Right ventricle myocardium inferior (tissue), 1 donor: ENCODE measurements at places on chromosomes 3 and 15.

- no peak for DNase-seq
Observed at GRCh38 chr3:194548346-194549321, 61.8 kb upstream of the ATP13A3 start.

DNA sequence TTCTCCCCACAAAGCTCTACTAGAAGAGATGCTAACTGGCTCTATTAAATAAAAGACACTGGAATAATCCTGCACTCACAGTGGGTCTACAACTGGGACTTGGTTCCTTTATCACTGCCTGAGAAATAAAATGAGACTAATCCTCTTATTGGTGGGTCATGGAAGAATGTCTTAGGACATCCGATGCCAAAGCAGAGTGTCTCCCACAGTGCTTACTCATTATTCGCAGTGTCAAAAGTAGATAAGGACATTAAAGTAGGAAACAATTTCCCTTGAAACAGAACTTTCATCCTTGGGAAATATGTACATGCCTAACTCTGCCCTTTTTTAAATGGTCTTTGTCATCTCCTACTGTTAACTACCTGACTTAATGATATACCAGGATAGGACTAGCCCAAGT is 71.5 kb downstream of the GSK3B start:
- no peak for DNase-seq

DNA sequence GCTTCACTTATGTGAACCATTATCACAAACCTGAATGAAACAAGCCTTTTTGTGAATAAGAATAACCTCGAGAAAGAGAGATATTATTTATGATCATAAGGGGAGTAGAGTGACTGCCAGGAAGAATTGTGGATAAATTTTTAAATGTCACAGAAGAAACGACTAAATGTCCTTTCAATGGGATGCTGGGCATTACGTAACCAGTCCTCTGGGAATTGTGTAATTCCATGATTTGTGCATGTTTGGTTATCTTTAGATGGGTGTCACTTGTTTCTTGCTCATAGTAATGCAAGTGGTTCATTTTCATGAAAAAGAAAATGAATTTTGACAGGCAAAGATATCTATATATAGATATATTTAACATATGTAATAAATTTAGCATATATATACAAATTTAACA is 379.5 kb upstream of the AGTR1 start:
- DNase-seq, result no peak

- DNase-seq, result no peak
Observed at GRCh38 chr3:132543011-132543739, 53.9 kb upstream of the ACKR4 start.

DNA sequence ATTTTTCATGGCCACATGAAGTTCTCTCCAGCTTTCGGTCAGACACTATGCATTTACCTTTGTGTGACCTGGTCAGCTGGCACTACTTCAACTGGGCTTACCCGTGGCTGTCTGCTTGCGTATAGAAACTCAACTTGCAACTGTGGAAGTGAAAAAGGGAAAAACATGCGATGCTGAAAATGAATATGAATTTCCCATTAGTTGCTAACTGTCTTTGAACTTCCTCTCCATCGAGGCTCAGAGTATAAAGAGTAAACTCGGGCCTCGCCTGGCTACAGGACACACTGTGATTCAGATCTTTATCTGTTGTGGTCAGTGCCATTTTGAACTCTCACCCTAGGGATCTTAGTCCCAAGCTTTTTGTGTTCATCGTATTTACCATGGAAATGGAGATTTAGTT is 26.8 kb downstream of the NFKBIZ start:
- DNase-seq, result no peak

DNA sequence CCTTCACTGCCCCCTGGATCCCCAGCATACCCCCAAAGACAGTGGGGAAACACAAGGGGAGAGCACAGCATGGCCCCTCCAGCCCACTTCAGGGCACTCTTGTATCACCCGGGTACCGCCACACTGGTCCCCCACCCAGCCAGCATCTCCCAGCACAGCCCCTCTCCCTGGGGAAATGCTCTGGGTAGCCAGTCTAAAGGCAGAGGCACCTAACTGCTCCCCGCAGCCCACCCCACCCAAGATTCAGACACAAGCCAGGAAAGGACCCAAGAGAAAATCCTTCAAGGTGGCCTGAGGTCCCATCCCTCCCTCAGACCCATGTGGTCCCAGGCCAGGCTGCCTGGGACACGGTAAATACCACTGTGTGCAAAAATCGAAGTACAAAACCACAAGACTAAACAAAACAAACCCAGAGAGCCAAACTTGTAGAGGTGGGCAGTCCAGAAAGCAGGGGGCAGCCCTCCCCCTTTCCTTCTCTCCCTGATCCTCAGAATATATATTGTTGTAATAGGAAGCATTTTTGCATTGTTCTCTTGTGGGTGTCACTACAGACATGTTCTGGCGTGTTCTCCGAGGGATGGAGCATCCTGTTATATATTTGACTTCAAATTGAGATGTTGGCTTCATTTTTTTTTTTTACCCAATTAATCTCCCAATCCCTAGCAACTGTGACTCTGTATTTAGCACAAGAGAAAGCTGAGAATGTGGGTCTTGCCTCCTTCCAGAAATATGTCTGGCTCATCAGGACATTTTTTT is 51.7 kb downstream of the GRIP2 start:
- no peak for DNase-seq

- no peak for DNase-seq
Observed at GRCh38 chr3:123853686-123854372, 30.3 kb downstream of the MYLK start.
